Jurkat, Clone E6-1 (cell line): ENCODE measurements at places on chromosomes 4 and X.

DNA sequence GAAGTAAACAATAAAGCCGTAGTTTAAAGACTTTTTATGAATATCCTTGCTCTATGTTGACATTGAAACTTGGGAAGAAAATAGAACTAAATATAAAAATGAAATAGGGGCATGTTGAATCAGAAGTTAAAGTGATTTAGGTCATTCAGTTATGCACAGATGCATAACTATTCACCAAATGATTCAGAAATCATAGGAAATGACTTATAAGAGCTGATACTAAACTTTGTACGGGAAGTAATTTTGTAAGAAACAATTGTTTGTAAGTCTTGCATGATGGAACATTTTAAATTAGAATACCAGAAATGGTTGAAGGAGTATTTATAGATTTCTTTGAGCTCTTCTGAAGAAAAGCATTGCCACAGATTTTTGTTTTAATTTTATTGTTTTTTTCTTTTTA lies 246.5 kb downstream of the CPE start:
- no peak for DNase-seq

DNA sequence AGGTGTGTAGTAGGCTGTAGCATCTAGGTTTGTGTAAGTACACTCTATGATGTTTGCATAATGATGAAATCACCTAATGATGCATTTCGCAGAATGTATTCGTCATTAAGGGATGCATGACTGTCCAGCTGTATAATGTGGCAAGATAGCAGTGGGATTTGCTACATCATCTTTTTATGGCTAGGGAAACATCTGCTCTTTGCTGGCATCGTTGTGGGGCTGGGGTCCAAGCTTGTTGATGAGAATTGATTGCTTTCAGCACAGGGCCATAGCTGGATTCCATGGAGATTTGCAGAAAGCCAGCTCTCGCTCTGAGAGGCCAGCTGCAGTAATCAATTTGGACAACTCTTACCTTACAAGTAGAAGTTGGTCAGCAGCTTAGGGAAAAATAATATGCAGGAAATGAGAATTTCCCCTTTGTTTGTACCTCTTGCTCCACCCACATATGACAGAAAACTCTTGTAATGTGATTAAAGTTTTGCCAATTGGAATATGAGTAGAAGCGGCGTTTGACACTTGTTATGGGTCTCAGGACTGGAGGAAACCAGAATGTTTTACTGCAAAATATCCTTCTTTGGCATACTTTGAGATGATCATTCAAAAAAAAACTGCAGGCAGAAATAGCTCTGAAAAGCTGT lies 310.5 kb downstream of the RAPGEF2 start:
- DNase-seq = no peak

- no peak for DNase-seq
Observed at GRCh38 chr4:99716996-99717395, 59.4 kb upstream of the C4orf54 start.

- DNase-seq = no peak
Observed at GRCh38 chrX:134692233-134692632, 34.0 kb upstream of the PLAC1 start.

DNA sequence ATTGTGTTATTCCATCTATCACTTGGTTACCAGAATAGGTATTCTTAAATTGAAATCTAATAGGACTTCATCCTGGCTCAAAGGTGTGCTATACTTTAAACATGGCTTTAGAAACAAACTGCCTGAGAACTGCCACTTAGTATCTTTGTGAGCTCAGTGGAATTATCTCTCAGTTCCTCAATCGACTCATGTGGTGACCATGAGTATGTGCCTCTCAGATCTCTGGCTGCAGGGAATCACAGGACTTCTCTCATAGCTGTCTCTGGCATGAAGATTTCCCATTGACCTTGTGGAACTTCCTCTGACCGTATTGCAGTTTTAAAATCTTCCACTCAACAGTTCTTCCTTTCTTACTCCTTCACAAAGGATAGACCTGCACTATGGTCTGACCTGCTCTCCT lies 681.9 kb upstream of the BOD1L1 start:
- DNase-seq = no peak

- DNase-seq = no peak
Observed at GRCh38 chr4:83408908-83409307, 46.7 kb downstream of the HELQ start.

GRCh38 chrX:46386511-46386910 lies 158.7 kb downstream of the ZNF674 start:
- no peak for DNase-seq

GRCh38 chr4:98193459-98194105 lies 50.3 kb upstream of the STPG2 start:
- no peak for DNase-seq

- peak; percentile 9 for DNase-seq
Observed at GRCh38 chr4:77599378-77599777, 6.2 kb upstream of the CXCL13 start.

DNA sequence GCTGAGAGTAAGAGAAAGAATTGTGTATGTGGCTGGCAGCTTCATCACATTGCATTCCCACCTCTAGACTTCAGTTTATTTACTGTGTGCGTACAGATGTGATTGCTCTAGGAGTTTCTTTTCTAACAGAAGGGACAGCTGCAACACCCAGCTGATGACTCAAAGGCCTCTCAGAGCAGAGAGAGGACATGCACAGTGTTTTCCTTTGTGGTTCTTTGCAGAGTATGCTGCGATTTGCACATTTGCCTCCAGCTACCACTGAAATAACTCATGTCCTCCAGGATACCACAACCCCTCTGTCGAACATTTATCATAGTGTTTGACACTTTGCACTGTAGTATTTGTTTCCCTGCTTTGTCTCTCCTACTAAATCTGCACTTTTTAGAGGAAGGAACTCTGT lies 294.1 kb downstream of the STIM2 start:
- DNase-seq = no peak

DNA sequence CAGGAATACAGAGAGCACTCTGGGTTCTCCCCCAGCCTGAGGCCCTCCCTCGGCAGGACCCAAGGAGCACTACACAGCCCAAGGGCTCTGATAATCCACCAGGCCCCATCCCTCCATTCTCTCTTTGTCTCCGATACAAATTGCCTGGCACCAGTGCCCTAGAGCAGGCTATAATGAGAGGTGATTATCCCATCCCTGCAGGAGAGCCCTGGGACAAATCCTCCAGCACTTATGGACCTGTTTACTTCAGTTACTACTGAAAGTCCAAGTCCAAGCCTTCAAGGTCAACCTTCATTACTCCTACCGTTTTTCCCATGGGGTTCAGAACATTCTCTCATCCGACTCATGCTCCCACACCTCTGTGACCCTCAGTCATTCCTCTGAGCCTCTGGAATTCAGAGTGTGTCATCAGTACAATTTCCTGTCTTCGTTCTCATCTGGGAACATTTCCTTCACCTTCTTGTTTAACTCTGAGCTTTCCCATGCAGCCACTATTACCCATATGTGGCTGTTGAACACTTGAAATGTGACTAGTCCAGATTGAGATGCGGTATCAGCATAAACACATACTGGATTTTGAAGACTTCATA lies 299.0 kb downstream of the RAPGEF2 start:
- DNase-seq = no peak

DNA sequence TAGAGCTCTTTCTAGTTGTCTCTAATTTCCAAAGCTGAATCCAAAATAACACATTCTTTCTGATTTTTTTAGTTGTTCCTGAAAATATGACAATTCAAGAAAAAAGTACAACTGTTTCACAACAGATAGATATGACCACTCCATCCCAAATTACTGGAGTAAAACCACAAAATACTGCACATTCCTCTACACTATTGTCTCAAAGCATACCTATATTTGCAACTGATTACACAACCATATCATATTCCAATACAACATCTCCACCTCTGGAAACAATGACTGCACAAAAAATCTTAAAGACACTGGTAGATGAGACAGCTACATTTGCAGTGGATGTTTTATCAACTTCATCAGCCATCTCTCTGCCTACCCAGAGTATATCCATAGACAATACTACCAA lies 43.6 kb downstream of the ADGRG4 start:
- no peak for DNase-seq

DNA sequence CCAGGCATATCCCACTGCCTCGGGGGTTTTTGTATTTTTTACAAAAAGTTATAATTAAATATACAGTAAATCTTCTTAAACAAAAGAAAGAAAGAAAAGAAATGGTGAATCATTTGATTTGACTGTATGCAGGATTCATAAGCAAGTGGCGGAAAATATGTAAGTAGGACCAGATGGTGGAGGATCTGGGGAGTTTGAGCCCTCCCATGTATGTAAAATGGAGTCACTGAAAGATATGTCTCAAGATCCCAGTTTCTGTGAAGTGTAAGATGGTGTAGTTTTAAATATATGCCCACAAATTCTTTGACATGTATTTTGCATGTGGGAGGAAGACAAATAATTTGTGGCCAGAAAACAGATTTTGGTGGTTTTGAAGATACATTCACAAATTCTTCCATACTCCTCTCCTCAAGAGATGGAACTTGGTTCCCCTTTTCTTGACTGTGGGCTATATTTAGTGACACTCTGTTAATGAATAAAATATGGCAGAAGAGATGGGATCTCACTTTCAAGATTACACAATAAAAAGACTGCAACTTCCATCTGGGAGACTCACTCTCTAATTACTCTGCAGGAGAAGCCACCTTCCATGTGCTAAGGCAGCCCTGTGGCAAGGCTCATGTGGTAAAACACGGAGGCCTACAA lies 133.6 kb upstream of the S100G start:
- DNase-seq = no peak

- no peak for DNase-seq
Observed at GRCh38 chr4:142929526-142929925, 83.4 kb upstream of the INPP4B start.

- no peak for DNase-seq
Observed at GRCh38 chr4:2070421-2071251, 11.5 kb downstream of the NAT8L start.

GRCh38 chr4:134117392-134118183 lies 84.0 kb downstream of the PABPC4L start:
- DNase-seq = no peak

GRCh38 chrX:10350981-10351380 lies 194.2 kb downstream of the CLCN4 start:
- no peak for DNase-seq

DNA sequence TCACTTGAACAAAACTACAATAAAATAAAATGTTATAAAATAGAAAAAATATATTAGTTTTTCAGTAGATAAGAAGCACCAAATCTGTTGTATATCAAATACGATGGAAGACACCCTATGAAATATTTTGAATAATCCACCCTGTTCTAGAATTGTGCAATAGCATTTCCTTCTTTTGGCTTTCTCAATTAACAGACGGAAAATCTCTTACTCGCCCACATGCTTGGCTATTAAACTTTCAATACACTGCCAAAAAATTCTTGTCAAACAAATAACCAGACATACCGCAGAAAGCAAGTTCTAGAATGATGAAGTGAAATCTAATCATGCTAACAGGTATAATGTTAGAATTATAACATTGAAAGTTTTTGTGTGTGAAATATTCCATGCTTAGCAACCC lies 671.6 kb upstream of the SLIT2 start:
- no peak for DNase-seq

GRCh38 chr4:182805321-182805720 lies 111.9 kb downstream of the DCTD start:
- no peak for DNase-seq

DNA sequence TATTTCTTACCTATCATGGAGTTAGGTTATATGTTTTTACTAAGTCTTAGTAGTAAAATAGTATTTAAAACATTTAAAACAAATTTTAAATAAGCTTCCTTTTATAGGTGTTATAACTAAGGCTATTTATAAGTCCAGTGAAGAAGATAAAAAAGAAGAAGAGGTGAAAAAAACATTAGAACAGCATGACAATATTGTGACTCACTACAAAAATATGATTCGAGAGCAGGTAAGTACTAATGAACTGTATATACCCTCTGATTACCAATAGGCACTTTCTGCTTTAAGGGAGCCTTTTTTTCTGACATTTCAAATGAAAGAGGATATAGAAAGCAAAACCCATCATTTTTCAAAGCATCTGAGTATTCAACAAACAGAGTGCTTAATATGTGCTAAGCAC lies 76.6 kb downstream of the USO1 start:
- DNase-seq = no peak
